T-helper 17 cell (primary cell): ENCODE measurements at places on chromosomes 1 and 21.

- no peak for DNase-seq
These were observed 42.4 kb upstream of the IL19 start for GRCh38 chr1:206727981-206728696.

GRCh38 chr1:161185732-161186311 is 8.5 kb upstream of the B4GALT3 start:
- no peak for DNase-seq

GRCh38 chr1:30652152-30652841 is 71.1 kb downstream of the MATN1 start:
- DNase-seq, result no peak

DNA sequence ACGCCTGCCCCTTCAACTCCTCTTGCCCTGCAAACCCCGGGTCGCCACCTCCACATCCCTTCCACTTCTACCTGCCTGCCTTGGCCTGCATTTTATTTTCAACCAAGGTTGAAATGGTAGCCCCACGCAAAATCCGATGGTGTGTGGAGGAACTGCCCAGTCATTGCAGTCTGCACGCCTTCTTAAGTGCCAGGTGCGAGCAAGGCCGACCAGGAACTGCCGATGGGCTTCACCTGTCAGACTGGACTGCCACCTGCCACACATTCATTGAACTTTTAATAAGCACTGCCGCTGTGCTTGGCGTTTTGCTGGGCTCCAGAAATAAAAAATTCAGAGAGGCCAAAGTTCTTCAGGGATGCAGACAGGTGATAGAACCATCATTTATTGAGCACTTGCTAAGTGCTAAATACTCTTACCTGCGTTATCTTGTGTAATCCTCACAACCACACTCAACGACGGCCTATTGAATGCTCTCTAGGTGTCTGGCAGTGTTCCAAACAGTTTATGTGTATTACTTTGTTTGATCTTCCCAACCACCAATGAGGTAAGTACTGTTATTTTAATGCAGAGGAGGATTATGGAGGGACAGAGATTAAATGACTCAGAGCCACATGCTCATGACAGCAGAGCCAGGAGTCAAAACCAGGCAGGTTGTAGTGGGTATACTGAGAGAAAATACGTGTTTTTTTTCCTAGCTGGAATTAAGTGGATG is 36.2 kb downstream of the CACHD1 start:
- DNase-seq, result no peak

GRCh38 chr1:109570414-109570813 is 22.0 kb downstream of the GNAI3 start:
- no peak for DNase-seq

- DNase-seq, result no peak
These were observed 342.2 kb downstream of the RYR2 start for GRCh38 chr1:237384213-237384612.
